Right atrium auricular region (tissue), 2 donors: ENCODE measurements at places on chromosomes 4 and X.

- DNase-seq, result no peak
Observed at GRCh38 chr4:2814627-2815270, 21.9 kb downstream of the SH3BP2 start.

GRCh38 chr4:27010334-27010940, 149.8 kb downstream of the STIM2 start:
- no peak for DNase-seq

DNA sequence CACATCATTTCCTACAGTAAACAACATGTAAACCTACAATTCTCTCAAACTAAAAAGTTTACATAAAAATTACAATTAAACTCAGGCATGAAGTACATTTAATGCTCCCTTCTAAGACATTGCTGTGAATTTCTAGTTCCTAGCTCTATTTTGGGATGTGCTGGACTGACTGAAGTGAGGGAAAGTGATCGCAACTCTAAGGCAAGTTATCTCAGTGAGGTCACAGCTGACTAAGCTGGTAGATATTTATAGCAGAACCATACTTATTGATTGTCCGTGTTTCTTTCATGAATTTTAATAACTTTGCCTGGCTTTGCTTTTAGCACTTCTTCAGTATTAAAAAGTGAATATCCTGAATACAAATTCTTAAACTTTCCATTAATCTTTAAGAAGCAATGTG, 570.4 kb upstream of the GALNTL6 start:
- no peak for DNase-seq

GRCh38 chr4:20645236-20645635, 55.0 kb upstream of the PACRGL start:
- no peak for DNase-seq

DNA sequence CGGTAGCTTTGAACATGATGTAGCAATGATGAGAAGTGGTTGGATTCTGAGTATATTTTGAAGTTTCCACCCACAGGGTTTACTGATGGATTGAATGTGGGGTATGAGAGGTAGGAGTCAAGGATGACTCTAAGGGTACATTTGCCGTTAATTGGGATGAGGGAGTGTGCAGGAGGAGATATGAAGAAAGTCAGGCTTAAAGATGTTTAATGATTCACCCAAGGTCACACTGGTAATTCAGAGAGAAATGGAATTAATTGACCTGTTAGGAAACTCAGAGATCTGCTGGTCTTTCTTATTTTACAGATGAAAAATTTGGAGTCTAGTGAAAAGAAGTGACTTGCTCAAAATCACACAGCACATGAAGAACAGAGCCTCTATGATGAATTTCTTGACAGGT, 390.7 kb downstream of the GBA3 start:
- DNase-seq, result no peak

GRCh38 chr4:20954541-20954940, 254.3 kb downstream of the PACRGL start:
- no peak for DNase-seq

DNA sequence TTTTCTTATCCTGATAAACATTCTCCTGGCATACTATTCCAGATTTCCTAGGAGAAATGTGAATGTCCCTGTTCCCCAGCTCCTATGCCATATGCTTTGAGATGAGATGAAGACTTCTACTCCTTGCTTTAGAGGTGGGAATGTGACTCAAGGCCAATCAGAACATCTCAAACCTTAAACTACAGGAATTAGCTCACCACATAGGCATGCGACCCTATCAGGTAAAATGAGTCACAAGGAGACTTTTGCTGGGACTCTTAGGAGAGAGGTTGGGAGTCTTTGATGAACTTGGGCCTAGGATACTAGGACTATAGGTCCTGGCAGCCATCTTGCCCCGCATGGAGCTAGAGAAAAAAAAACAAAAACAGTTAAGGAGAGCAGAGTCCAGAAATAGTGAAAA, 5.8 kb upstream of the USO1 start:
- no peak for DNase-seq

GRCh38 chr4:121041307-121042090, 30.8 kb downstream of the NDNF start:
- no peak for DNase-seq

DNA sequence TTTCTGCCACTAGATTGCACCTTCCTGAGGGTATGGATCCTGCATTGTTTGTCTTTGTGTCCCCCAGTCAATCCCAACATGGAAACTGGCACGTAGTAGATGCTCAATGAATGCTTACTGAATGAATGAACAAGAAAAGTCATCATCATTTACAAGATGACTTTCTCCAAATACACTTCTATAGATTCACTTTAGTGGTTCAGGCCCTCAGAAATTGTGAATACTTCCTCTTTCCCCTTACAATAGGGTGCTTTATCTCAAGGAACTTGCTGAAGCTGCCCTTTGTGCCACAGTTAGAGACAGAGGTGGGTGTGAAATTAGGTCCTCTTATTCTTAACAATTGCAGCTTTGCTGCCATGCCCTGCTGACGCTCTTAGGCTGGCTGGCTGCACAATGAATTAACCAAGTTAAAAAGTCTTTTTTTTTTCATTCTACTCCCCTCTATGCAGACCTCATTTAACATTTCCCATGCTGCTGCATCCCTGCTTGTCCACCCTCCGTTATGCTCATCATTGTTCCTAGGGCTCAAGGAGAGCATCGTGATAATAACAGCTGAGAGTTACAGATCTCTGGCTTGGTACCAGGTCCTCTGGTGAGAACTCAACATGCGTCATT, 108.0 kb upstream of the ZNF518B start:
- DNase-seq, result no peak

DNA sequence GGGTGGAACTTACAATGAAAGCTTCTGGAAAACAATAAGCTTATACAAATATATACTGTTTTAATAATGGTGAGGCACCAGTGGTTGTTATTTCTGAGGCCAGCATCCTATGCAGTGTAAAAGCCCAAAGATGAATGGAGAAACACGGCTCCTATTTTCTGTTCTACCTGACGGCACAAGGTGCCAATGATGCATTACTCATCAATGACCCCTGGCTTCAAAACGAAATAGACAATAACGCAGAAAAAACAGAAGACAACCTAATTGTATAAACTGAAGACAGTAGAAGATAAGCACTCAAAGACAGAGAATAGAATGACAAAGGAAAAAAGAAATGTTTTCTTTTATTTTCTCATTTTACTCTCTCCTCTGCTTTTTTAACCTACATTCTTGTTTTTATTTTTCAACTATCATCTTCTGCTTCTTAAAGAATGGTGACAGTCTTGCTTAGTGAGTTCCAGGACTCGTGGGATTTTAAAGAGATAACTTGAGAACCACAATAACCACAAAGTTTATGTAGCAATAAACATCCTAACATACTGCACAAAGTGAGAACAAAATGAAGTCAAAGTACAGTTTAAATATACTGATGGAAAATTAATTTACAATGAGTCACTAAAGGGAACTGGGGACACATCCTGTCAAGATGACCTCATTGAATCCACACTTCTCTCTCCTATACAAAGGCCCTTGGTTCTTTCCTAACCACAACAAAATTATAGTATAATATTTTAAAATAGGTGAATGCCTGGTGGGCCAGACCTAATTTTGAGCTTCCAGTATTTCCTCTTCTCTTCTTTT, 169.8 kb downstream of the BTC start:
- no peak for DNase-seq

DNA sequence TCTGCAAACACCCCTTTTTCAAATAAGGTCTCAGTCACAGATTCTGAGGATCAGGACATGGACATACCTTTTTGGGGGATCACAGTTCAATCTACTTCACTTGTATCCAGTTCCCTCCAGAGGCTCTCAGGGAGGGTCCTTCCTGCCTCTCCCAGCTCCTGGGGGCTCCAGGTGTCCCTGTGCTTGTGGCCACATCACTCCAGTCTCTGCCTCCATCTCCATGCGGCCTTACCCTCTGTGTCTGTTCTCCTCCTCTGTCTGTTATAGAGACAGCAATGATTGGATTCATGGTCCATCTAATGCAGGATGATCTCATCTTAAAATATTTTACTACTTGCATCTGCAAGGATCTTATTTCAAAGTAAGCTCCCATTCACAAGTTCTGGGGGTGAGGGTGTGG, 269.6 kb downstream of the ASMT start:
- no peak for DNase-seq

DNA sequence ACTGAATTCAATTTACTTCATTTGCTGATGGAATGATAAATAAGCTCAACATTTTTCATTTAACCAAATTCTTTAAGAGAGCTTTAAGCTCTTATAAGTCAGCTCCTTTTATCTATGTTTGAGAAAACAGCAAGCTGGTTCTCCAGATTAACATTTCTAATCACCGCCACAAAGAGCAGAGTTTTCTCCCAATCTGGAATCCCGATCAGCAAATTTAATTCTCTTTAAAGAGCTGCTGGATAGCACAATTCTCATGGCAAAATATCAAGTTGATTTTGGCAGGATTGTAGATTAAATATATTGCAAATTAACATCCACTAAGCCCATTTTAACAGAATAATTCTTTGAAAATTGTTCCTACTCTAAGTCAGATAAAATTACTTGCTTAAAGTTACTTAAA, 48.8 kb downstream of the RPS6KA3 start:
- DNase-seq, result no peak

DNA sequence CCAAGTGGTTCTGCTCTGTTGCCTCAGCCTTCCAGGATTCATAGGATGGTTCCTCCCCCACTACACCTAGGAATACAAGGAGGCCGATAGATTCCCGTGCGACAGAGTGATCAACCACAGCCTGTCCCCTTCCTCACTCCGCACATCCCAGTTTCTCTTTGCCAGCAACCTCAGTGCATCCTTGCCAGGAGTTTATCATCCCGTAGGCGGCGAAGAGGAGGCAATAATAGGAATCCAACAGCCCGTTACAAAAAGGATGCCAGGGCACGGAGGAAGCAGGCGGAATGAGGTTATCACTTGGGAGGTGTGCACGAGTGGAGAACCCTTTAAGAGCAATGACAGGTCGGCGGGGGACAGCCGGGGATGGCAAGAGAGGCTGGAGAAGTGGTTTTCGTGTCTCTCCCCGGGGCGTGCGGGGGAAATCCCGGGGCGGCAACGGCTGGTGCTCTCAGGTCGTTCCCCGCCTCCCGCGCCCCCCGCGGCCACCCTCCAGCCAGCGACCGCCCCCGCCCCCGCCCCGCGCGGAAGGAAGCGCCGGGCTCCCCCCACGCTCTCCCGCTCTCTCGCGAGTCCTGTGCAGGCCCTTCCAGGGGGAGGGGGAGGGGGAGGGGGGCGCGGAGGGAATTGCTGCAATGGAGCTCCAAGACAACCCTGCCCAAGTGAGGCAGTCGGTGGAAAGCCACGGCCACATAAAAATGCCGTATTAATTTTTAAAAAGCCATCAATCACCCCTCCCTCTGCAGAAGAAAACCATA, 1.6 kb downstream of the PPP3CA start:
- DNase-seq, result no peak

DNA sequence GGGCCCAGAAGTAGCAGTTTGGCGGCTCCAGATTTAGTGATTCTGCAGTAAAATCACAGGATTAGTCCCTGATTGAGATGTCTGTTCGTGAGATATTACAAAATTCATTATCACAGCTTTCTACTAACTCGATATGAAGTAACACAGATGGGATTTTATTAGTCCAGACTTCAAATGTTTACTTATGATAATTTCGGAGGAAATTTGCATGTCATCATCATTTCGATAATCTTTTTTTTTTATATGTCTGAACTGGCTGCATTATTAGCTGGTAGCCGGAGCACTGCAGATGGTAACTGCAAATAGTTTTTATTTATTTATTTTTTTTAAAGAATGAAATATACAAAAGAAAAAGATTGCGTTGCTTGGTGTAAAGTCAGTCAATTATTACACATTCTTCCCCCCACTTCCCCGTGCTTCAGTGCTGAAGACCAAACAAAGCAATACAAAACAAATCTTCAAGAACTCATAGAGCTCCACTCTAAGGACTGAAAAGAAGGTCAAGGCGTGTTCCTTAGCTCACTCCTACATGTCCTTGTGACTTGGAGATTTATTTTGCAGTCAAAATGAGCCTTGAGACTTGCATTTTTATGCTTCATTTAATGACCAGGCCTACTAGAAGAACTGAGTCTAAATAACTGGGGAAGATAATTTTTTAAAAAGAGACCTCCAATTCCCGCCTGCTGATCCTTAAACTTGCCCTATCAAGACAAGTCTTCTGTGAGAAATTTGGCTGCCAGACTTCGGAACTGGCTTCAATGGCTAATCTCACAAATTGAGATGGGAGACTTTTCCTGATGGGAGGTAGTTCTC, 11.7 kb upstream of the PITX2 start:
- DNase-seq, result no peak

GRCh38 chrX:18075603-18076002, 145.1 kb downstream of the BEND2 start:
- DNase-seq, result no peak

GRCh38 chrX:47047989-47048388, 30.3 kb upstream of the RGN start:
- DNase-seq, result no peak

GRCh38 chr4:47451657-47452056, 11.8 kb downstream of the COMMD8 start:
- DNase-seq, result no peak

DNA sequence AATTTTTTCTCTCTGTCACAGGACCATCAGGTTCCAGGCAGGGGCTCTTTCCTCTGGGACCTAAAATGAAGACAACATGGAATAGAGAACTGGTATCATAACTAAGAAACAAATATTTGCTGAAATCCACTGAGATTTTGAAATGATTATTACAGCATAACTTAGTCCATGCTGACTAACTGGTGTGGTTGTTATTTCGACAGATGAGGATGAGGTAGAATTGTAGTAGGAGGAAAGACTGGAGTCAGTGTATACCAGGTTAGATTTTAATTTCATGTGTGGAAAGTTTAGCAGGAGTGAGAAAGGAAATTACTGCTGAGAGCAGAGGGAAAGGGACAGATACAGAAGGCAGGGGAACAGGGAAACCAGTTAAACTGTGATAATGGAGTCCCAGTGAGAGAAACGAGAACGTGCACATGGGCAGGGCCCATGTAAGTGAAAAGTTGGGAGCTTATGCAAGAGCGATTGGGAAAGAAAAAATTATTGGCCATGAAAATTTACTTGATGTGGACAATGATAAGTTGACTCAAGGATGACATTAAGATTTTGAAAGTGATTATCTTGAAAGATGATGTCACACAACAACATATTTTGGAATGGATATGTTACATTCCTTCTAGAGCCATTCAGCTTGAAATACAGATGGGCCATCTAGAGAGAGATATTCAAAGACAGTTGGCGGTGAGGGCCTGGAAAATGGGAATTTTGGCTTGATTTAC, 98.7 kb upstream of the DDIT4L start:
- no peak for DNase-seq

DNA sequence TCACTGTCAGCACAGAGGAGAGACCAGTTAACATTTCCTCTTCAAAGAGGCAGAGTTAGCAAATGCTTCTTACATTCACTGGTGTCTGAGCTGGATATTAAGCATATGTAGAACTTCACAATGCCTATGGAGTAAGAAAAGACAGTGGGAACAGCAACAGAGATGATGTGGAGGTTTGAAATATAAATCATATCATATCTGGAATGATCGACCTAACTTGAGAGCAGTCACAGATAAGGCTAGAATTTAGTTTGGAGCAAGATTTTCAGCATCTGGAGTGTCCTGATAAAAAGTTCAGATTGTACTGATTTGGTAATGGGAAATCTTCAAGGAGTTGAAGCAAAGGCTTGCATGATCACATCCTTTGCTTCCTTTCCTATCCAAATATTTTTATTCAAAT, 90.5 kb upstream of the ANKRD50 start:
- DNase-seq, result no peak
